Thoracic aorta (tissue), 2 donors: ENCODE measurements at places on chromosomes 13 and 19. TPM values are rescaled to one million over a fixed set of nuclear protein-coding genes. Genes with fewer than 3 reads are reported as not detected.

DNA sequence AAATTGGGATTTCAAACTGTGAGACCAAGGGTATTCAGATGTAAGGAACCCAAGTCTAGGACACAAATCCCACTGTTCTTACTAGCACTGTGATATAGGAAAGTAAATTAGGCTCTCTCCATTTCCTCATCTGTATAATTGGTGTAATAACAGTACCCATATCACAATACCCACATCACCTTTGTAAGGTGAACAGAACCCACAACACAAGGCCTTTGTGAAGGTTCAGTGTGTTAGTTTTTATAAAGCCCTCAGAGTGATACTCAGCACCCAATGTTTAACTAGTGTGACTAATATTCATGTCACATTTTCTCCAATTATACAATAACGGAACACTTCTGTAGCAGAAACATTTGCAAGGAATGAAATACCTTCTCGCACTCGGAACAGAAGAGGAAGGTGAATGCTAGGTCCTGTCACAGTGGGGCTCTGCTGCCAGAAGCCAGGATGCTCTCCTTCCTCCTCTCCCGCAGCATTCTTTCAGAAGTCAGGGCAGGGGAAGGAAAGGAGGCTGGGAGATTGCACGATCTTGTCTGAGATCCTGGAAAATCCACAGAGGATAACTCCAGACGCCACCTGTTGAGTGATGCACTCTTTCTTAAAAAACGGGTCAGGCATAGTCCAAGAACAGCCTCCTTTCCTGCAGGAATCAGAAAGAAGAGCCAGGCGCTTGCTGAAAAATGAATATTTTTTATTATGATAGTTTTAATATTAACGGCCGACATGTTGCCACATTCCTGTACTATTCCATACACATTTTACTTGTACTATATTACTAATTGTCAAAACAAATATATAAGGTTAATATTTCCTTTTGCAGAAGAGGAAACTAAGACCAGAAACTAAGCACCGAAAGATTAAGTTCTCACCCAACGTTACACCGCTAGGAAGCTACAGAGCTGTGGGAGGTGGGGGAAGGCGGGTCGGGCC is 762 bp downstream of the ZNF45 start:
- H3K36me3 ChIP-seq: peaks cover 27% of the 10 kb centered on the region
- peak overlapping the region; percentile 83 for H3K27ac ChIP-seq
- no peak for DNase-seq
- H3K4me3 ChIP-seq: peak overlapping the region; percentile 88
- no peaks in the 10 kb centered on the region for H3K27me3 ChIP-seq
- peaks cover 16% of the 10 kb centered on the region for H3K4me1 ChIP-seq

DNA sequence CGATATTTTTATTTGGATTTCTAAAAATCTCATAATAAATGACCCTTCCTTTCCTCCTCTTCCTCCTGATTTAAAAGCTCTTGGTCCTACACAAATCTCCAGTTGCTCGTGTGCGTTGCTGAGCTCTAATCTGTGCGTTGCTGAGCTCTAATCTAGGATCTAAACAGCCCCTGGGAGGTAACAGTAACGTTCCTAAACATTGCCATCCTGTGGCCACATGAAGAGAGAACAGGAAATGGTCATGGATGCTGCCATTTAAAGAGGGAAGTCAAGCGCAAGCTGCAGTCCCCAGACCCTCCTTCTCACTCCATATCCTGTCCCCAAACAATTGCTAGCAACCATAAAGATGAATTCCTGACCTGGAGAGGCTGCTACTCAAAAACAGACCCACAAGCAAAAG is 170.8 kb downstream of the NUFIP1 start:
- DNase-seq: no peak
- no peaks in the 10 kb centered on the region for H3K27me3 ChIP-seq
- H3K4me1 ChIP-seq: peaks cover 24% of the 10 kb centered on the region
- H3K4me3 ChIP-seq: no peak overlapping the region
- no peak overlapping the region for H3K27ac ChIP-seq

GRCh38 chr13:78689011-78689410 is 30.1 kb upstream of the OBI1 start:
- H3K36me3 ChIP-seq: no peaks in the 10 kb centered on the region
- no peak overlapping the region for H3K4me3 ChIP-seq
- no peak for DNase-seq
- no peak overlapping the region for H3K27ac ChIP-seq
- no peaks in the 10 kb centered on the region for H3K27me3 ChIP-seq
- no peaks in the 10 kb centered on the region for H3K4me1 ChIP-seq

GPR12 gene
- total RNA-seq: not detected

- H3K36me3 ChIP-seq: no peaks in the 10 kb centered on the region
- no peaks in the 10 kb centered on the region for H3K4me1 ChIP-seq
- DNase-seq: no peak
- H3K27ac ChIP-seq: no peak overlapping the region
- no peaks in the 10 kb centered on the region for H3K27me3 ChIP-seq
These were observed 96.6 kb upstream of the LSM14A start for GRCh38 chr19:34075661-34076091.

DNA sequence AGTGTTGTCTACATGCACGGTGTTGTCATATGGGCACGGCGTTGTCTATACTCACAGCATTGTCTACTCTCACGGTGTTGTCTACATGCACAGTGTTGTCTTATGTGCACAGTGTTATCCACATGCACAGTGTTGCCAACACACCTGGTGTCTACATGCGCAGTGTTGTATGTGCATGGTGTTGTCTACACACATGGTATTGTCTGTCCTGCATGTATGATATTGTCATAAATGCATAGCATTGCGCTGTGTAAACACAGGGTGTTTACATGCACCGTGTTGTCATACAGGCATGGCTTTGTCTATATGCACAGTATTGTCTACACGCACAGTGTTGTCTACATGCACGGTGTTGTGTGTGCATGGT is 6.8 kb downstream of the ADPRHL1 start:
- H3K27ac ChIP-seq: no peak overlapping the region
- DNase-seq: no peak
- H3K4me3 ChIP-seq: no peak overlapping the region
- no peaks in the 10 kb centered on the region for H3K36me3 ChIP-seq

GRCh38 chr19:15123900-15124299 is 16.7 kb downstream of the SYDE1 start:
- peak overlapping the region; percentile 76 for H3K27ac ChIP-seq
- peaks cover 29% of the 10 kb centered on the region for H3K36me3 ChIP-seq
- H3K4me3 ChIP-seq: no peak overlapping the region
- no peak for DNase-seq
- peaks cover 18% of the 10 kb centered on the region for H3K4me1 ChIP-seq
- no peaks in the 10 kb centered on the region for H3K27me3 ChIP-seq

GRCh38 chr19:18558604-18559003 is 934 bp downstream of the KXD1 start:
- H3K4me3 ChIP-seq: peak overlapping the region; percentile 91
- H3K36me3 ChIP-seq: peaks cover 3% of the 10 kb centered on the region
- no peak for DNase-seq
- peak overlapping the region; percentile 99 for H3K27ac ChIP-seq
- H3K27me3 ChIP-seq: no peaks in the 10 kb centered on the region

DNA sequence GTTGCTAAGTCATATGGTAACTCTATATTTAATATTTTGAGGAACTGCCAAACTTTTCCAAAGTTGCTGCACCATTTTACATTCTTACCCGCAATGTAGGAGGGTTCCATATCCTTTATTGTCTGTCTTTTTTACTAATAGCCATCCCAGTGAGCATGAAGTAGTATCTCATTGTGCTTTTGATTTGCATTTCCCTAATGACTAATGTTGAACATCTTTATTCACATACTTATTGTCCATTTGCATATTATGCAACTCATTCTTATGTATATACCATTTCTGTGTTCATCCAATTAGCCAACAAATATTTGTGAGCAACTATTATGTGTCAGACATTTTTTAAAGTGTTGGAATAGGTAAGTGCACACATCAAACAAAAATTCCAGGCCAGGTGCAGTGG is 20.4 kb upstream of the ATP8A2 start:
- H3K4me1 ChIP-seq: no peaks in the 10 kb centered on the region
- no peaks in the 10 kb centered on the region for H3K27me3 ChIP-seq
- no peak for DNase-seq
- H3K4me3 ChIP-seq: no peak overlapping the region
- H3K36me3 ChIP-seq: no peaks in the 10 kb centered on the region

PEAK3 gene
- 1.2 TPM for total RNA-seq

- peak overlapping the region; percentile 89 for H3K4me3 ChIP-seq
- DNase-seq: no peak
- no peaks in the 10 kb centered on the region for H3K4me1 ChIP-seq
- H3K27ac ChIP-seq: peak overlapping the region; percentile 47
These were observed 814 bp downstream of the S1PR2 start for GRCh38 chr19:10230173-10230860.

- no peak for DNase-seq
- no peaks in the 10 kb centered on the region for H3K27me3 ChIP-seq
- H3K4me3 ChIP-seq: peak overlapping the region; percentile 94
These were observed 2.2 kb upstream of the PLEKHG2 start for GRCh38 chr19:39410017-39410830.

S1PR5 gene
- total RNA-seq: 8.7 TPM

LYPD3 gene
- total RNA-seq: not detected

DNA sequence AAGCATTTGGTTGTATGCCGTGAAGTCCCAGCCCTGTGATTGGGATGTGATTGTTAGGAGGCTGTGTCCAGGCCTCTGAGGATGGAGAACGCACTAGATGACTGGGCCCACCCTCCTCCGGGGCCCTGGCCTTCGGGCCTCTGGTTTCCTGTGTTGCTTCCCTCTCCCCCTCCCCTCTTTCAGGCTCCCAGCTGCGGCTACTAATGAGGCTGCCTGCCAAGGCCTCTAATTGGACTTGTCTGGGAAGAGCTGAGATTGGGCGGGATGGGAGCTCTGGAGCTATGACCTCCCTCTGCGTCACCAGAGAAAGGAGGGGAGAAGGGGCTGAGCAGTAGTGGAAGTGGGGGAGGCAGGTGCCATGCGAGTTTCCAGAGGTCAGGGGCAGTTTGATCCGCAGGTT is 9.9 kb downstream of the PTH2 start:
- H3K27ac ChIP-seq: no peak overlapping the region
- no peaks in the 10 kb centered on the region for H3K27me3 ChIP-seq
- H3K36me3 ChIP-seq: no peaks in the 10 kb centered on the region
- no peak for DNase-seq
- no peak overlapping the region for H3K4me3 ChIP-seq

ZNF99 gene
- 0.41 TPM for total RNA-seq

DACH1 gene
- 0.14 TPM for total RNA-seq

- H3K4me3 ChIP-seq: no peak overlapping the region
- H3K4me1 ChIP-seq: peaks cover under 1% of the 10 kb centered on the region
- no peaks in the 10 kb centered on the region for H3K36me3 ChIP-seq
- no peak overlapping the region for H3K27ac ChIP-seq
- DNase-seq: no peak
- no peaks in the 10 kb centered on the region for H3K27me3 ChIP-seq
These were observed 627.7 kb downstream of the FGF9 start for GRCh38 chr13:22298530-22298929.

DNA sequence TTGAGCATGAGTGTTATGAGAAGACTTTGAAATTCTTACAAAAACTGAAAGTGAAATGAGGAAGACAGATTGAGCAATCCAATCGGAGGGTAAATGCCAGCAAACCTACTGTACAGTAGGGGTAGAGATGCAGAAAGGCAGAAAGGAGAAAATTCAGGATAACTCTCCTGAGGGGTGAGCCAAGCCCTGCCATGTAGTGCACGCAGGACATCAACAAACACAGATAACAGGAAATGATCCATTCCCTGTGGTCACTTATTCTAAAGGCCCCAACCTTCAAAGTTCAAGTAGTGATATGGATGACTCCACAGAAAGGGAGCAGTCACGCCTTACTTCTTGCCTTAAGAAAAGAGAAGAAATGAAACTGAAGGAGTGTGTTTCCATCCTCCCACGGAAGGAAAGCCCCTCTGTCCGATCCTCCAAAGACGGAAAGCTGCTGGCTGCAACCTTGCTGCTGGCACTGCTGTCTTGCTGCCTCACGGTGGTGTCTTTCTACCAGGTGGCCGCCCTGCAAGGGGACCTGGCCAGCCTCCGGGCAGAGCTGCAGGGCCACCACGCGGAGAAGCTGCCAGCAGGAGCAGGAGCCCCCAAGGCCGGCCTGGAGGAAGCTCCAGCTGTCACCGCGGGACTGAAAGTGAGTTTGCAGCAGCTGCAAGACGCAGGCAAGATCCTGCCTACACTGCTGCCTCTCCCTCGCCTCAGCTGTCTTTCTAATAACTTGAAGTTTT is at the start of gene TNFSF13B:
Gene TNFSF13B, plus strand, starts transcription at position 118 of the 728 bp plus-strand sequence. Its CDS starts 178 bp downstream, at position 296.
- DNase-seq: no peak
- peaks cover 14% of the 10 kb centered on the region for H3K4me1 ChIP-seq
- peak within 1 kb of the TSS; percentile 26 for H3K27ac ChIP-seq
- no peaks in the 10 kb centered on the region for H3K27me3 ChIP-seq

DAPK3 gene
- total RNA-seq: 167 TPM

DNA sequence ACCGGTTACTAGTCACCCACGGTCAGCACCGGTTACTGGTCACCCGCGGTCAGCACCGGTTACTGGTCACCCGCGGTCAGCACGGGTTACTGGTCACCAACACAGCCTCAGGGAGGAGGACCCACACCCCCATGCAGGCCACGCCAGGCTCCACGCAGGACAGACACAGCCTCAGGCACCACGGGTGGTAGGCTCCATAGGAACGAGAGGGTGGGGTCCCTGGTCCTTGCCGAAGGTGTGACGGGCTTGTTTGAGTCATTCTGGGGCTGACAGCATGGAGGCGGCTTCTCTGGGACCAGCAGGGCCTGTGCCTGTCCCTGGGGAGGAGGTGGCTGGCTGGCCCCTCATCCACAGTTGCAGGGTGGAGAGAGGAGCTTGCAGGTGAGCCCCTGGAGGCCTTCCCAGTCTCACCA is 122.8 kb upstream of the SOX1 start:
- DNase-seq: no peak
- H3K4me1 ChIP-seq: no peaks in the 10 kb centered on the region

DNA sequence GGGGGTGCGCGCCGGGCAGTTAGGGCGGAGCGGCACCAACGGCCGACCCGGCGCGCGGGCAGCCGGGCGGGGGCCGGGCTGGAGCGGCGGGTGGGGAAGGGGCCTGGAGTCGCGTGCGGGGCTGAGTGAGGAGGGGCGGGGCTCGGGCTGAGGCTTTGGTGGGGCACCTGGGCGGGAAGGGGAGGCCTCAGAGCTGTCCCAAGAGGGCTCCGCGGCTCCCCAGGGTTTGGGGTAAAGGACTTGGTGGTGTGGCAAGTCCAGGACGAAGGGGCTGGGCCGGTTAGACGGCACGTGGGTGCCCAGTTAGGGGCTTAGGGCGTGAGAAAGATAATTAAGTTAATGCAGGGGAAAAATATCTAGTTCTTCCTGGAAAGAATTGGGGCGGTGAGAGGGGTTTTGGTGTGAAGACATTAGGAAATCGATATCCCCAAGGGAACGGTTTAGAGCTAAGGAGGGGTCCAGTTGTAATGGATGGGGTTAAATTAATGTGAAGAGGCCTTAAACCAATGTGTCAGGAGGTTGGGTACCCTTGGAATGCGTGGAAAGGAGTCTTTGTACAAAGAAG is 496 bp downstream of the ZNF574 start:
- H3K4me3 ChIP-seq: peak overlapping the region; percentile 89
- peaks cover 32% of the 10 kb centered on the region for H3K36me3 ChIP-seq
- H3K4me1 ChIP-seq: no peaks in the 10 kb centered on the region
- no peak for DNase-seq
- peak overlapping the region; percentile 76 for H3K27ac ChIP-seq
- H3K27me3 ChIP-seq: no peaks in the 10 kb centered on the region
